ENCODE measurements at places on chromosomes 16 and 17. TPM values are rescaled to one million over a fixed set of nuclear protein-coding genes. Genes with fewer than 3 reads are reported as not detected.

DNA sequence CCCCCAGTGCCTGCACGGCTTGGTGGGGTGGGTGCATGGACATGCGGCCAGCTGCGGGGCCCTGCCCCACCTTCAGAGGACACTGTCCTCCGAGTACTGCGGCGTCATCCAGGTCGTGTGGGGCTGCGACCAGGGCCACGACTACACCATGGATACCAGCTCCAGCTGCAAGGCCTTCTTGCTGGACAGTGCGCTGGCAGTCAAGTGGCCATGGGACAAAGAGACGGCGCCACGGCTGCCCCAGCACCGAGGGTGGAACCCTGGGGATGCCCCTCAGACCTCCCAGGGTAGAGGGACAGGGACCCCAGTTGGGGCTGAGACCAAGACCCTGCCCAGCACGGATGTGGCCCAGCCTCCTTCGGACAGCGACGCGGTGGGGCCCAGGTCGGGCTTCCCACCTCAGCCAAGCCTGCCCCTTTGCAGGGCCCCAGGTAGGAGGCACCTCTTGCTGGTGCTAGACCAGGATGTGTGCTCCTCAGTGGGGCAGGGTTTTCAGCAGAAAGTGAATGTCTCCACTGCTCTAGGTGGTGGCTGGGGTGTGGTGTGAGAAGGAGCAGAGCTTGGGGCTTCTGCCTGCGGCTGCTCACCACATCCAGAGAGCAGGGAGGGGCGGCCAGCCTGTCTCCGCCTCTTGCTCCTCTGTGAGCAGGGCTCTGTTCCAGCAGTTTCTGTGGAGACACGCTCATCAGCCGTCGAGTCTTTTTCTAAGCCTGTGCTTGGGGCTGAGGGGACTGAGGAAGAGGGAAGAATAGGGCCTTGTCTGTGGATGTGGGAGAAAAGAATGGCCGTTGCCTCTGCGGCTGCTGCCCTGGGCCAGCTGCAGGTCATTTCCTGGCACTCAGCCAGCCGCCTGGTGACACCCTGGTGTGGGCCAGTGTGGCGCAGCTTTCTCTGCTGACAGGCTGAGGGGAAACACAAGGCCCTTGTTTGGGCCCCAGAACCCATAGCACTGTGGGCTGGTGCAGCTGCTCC is 2.2 kb downstream of the ZNF276 start:
- DNase-seq, result no peak

The CCL8 gene
- not detected for total RNA-seq

GRCh38 chr17:27241346-27241946 is 52.5 kb upstream of the WSB1 start:
- DNase-seq, result no peak

GRCh38 chr16:10521681-10522274 is 58.6 kb downstream of the EMP2 start:
- no peak for DNase-seq

The TAC4 gene
- not detected for total RNA-seq

The NACA2 gene
- not detected for total RNA-seq

DNA sequence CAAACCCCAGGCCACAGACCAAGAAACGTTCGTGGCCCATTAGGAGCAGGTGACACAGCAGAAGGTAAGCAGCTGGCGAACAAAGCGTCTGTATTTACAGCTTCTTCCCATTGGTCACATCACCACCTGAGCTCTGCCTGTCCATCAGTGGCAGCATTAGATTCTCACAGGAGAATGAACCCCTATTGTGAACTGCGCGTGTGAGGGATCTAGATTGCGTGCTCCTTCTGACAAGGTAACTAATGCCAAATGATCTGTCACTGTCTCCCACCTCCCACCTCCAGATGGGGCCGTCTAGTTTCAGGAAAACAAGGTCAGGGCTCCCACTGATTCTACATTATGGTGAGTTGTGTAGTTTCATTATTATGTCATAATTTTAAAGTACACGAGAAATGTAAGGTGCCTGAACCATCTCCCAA is 186.3 kb downstream of the CPPED1 start:
- no peak for DNase-seq

The HOXB8 gene
- total RNA-seq, result not detected

The ASGR2 gene
- 9.2 TPM for total RNA-seq

The GPR179 gene
- total RNA-seq, result not detected

DNA sequence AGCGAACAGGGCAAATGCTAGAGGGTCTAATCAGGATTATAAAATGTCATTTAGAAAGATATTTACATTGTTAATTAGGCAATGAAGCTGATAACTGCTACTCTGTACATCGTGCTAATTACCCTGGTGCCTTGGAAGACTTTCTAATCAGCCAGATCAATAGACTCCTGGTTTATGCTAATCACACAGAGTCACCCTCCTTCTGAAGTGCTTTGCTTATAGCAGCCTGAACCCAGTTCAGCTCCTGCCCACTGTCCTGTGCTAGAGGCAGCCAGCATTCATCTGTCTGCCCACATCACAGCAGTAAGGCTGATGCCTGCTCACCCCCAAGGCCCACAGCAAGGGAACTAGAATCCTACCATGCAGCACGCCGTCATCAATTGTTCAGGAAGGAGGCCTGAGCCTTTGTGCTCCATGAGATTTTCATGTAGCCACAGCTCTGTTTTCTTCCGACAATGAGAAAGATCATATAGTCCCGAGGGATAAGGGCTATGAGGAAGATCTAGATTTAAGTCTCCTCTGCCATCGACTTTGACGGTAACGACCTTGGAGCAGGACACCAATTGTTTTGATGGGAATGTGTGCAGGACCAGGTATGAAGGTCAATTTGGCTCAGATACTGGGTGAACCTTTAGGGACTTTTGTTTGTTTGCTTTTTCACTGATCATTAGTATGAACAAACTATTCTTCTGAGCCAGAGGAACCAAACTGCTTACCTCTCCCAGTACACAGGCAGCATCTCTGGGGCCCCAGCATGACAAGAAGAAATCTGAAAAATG is 12.5 kb upstream of the LYRM9 start:
- DNase-seq, result no peak

Measured in suprapubic skin (tissue), 4 donors.